Dorsolateral prefrontal cortex (tissue), 122 donors: ENCODE measurements at places on chromosomes 2 and 18.

DNA sequence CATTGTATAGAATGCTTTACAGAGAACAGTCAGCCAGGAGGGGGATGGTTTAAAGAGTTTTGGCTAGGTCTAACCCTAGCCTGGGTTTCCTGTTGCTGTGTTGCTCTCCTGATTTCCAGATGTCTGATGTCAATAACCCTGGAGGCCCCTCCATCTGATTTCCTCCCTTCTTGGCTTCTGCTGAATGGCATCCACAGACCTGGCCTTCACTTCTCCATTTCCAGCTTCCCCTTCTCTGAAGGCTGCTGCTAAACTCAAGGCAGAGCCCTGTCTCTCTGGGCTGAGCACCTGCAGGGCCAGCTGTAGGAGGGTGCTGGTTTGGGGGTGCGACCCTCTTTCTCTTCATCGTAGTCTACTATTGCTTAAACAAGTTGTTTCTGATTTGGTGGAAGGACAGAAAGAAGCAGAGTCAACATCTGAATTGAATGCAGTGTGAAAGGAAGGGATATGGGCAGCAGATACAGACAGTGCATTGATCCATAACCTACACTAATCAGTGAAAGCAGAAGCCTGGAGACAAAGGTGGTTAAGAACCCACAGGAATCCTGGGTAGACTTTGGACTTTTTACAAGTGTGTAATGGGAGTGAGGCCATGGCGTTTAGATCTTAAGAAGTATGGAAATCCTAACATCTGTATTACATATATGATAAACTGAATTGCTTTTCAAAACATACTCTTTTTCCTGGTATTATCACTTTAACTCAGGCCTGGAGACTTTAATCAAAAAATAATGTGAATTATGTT, 153.6 kb downstream of the HRH4 start:
- no peak for DNase-seq

DNA sequence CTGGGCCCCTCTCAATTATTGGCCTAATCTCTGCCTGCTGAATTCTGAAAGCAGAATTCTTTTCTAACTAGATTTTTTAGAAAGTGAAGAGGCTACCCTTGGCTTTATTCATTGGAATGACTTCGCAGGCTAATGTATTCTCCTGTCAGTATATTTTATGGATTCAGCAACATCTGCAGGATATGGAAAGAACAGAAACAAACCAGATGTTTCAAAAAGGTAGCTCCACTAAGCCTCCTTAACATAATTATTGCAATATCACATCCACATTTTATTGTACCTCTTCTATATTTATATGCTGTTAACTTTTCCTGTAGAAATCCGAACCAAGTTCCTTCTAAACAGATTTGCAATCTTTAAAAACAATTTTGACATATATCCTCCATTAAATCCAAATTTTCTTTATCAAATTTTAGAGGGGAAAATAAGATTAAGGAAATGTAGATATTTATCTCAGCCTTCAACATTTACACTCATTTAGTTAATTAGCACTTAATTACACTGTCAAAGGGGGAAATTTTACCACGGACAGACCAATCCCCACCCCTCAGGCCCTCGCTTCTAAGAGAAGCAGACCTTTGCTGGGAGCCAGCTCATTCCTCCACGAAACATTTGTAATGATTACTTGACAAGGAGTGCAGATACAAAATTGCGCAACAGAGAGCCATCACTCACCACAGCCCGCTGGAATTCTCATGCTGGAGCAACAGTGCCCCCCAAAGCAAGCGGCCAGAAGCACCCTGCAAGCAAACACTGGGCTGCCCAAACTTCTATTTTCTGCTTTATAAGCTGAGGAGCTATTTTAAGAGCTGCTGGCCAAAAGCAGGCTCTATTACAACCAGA, 253.4 kb downstream of the ETAA1 start:
- peak; percentile 17 for DNase-seq

DNA sequence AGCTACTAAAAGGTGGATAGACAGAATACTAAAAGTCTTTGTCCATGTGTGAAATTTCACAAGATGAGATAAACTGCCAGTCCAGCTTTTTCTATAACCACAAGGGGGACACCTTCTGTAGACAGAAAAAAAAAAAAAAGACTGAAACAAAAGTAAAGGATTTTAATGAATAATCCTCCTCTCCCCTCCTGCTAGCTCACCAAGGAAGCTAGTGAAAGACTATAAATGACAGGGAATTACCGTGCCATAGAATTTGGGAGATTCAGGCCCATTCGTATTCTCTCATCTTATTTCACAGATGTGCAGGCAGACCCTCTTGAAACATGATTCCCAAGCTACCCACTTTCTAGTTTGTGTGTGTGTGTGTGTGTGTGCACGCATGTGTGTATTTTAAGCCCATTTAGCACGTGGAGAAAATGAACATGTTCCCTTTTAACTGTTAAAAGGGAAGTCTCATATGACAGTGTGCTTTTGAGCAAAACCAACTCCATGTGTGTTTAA, 36.3 kb upstream of the SLC8A1 start:
- DNase-seq: no peak

GRCh38 chr2:67927501-67927900, 135.3 kb downstream of the C1D start:
- DNase-seq: no peak

DNA sequence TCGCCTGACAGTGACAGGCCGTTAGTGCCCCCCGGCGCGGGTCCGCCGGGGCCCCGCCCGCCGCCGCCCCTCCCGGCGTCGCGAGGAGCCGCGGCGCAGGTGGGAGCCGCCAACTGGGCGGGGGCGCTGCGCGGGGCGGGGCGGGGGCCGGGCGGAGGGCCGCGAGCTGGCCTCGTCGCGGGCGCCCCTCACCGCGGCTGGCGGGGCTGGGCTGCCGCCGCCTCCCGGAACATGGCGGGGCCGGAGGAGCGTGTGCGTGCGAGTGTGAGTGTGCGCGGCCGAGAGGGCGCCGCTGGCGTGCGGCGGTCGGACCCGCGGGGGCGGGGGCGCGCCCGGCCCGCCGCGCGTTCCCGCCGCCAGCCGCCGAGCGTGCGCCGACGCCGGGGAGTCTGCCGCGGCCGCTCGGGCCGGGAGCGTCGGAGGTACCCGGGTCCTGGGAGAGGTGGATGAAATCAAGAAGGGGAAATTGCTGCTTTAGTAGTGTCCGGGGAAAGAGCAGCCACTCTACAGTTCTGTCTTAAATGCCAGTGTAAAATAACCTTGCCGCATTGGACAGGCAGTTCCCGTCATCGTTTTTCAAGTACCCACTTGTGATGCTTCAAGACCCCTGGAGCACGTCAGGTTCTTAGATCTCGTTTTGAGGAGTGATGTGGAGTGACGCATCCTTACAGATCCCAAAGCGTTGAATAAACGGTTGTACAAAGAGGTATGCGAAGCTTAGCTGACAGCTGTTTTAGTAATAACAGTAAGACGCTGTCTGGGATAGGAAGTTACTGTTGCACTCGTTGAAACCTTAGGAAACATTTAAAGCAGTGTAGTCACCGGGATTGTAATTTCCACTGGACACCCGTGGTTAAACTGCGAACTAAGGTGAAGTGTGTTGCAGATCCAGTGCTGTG, 836 bp downstream of the ANKRD12 start:
- peak; percentile 63 for DNase-seq

DNA sequence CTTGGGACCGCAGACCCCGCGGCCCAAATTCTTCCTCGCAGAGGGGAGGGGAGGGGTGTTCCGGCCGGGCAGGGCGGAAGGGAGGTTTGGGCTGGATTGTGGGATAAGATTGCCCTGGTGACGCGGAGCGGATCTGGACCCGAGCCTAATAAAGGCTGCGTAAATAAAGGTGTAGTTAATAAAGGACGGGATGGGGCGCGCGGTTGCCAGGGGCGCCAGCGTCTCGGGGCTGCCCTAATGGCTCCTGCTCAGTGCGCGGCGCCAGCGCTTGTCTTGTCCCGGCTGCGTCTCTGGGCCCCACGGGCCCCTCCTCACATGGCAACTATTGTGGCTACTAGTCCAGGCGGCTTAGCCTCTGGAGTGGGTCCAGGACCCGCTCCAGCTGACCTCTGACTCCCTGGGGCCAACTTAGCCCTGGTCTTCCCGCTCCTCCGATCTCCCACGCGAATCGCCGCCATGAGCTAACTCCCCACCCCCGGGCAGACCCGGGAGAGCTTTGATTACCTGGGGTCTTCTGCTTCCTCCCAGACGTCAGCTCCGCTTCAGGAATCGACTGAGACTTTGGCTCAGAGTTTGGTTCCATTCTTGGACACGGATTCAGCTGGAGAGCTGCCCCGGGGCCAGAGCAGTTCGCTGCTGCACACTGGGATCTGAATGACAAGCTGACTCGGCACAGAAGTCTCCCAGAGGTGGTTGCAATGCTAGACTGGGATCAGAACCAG, 36.5 kb downstream of the SLC25A52 start:
- peak; percentile 44 for DNase-seq

GRCh38 chr2:12828980-12829379, 112.2 kb downstream of the TRIB2 start:
- no peak for DNase-seq

DNA sequence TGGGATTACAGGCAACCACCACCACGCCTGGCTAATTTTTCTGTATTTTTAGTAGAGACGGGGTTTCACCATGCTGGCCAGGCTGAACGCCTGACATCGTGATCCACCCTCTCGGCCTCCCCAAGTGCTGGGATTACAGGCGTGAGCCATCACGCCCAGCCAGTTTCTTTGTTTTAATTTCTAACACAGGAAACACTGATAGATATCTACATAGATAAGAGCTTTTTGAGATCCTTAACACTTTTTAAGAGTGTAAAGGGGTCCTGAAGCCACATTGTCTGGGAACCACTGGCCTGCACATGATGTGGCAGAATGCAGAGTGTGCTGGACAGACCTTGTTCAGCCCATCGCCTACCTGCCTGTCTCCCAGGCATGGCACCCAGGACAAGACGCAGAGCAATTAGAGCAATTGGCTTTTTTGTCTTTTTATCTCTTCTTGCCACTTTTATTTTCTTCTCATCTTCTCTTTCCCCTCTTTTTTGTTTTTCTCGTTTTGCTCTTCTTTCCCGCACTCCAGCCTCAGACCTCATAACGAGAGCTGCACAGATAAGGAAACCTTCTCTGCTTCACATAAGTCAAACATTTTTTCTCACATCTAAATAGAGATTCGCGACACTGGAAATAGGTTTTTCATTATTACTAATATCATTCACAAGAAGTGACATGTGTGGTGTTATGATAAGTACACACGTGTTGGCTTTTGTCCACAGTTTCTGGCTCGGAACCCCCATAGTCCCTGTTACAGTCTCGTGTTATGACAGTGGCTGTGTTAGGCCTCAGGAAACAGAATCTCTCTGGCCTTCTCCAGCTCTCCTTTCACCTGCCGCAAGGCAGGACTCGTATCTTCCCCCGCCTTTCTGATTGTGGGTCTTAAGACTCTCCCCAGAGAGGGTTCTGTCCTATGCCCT, 25.2 kb upstream of the GPR55 start:
- DNase-seq: no peak
